LNCaP clone FGC (cell line): ENCODE measurements at places on chromosomes 3 and 15.

- DNase-seq: no peak
Measured at GRCh38 chr15:75307778-75308390, 25.2 kb downstream of the GOLGA6D start.

DNA sequence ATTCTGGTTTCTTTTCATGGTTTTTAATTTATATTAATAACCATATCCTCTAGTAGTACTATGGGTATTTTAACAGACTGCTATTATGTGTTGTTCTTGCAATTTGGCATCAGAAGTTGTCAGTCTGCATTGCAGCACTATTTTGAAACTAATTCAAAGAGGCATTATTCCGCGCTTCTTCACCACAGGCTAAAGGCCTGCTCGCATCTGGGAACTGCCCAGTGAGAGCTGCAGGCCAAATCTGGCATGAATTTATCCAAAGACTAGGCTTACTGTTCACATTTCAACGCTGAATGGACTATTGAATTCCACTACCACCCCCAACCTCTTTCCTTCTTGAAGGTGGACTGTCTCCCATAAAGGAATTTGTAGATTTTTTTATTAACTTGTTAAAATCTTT is 310.4 kb upstream of the NR2F2 start:
- no peak for DNase-seq

DNA sequence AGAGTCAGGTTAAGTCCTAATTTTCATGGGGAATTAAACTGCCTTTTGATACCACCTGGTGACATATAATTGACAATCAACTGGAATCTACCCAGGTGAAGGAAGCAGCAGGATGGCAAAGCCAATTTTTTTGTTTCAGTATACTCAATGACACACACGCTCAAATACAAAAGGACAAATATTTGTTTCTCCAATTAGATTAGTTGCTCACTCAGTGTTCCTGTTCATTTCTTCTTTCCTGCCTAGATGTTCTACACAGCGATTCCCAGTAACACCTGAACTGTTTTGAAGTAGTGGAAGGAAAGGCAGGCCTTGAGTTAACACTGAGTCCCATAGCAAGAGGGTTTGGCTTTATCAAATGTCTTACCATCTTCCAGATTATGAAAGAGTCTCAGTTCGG is 157.5 kb downstream of the PDZRN3 start:
- peak; percentile 22 for DNase-seq

DNA sequence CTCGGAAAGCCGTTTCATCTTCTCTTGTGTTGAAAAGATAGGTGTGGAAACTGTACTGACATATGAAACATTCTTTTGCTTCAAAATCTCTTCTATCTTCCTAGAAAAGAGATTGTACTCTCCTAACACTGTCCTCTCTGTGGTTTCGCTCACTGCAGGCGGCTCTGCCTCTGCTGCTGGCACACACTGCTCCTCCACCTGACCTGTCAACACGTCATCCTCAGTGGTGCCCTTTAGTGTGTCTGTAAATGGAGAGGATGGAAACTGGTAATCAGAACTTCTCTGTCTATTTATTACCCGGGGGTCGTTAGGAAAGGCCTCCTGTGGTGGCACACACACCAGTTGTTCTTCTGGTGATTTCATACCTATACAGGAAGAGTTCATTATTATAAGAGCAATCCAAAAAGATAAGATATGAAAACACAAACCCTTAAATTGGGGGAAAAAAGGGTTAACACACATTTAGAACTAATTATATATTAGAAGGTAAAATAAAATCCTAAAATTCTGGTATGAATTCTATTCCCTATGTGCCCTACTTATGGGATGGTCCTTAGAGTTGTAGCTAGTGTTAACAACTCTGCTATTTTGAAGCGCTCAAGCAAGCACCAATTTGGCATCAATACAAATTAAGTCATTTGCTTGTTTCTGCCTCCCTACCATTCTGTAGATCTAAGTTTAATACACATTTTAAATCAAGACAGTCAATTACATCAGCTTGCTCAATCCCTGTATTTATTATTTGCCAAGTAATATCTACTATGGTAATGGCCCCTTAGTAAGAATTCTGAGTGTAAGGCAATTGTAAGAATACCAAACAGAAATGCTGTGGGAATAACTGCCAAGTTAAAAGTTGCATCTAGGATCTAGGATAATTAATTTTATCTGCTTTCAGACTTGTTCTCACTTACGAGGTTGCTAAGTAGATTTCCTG is 49.2 kb downstream of the TASOR start:
- DNase-seq: no peak

DNA sequence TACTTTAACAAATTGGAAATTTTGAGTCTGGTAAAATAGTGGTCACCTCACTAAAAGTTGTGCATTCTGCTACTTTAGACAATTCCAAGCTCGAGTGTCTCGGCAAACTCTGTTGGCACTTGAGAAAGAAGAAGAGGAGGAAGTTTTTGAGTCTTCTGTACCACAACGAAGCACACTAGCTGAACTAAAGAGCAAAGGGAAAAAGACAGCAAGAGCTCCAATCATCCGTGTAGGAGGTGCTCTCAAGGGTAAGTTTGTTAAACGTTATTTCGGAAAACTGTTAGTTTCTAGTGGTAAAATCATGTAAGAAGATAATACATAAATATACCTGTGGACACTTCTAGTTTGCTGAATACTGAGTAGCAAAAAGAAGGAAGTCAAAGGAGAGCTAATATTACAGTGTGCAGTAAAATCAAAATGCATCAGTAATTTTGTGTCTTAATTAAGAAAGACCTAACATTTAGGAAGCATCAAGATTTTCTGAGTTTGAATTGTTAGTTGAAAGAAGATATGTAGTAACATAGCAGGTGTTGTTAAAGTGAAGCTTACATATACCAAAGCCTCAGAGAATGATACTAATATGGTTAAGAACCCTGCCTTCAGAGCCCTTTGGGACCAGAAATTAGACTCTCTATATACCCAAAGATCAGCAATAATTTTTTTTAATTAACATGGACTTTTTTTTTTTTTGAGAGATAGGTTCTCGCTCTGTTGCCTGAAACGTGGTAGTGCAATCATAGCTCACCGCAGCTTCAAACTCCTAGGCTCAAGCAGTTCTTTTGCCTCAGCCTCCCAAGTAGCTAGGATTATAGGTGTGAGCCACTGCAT is 23.0 kb downstream of the BUB1B start:
- no peak for DNase-seq

DNA sequence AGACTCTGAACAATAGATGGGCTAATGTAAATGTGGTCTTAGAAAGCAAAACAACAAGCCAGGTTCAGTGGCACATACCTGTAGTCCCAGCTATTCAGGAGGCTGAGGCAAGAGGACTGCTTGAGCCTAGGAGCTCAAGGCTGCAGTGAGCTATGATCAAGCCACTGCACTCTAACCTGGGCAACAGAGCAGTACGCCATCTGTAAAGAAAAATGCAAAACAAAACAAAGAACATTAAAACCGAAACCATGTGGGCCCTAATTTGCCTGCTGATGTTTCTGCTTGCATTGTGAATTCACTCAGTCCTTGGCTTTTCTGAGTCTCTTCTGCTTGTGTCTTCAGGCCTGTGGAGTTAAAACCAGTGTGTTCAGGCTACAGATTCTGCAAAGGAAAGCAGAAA is 56.7 kb downstream of the CCNL1 start:
- DNase-seq: no peak

DNA sequence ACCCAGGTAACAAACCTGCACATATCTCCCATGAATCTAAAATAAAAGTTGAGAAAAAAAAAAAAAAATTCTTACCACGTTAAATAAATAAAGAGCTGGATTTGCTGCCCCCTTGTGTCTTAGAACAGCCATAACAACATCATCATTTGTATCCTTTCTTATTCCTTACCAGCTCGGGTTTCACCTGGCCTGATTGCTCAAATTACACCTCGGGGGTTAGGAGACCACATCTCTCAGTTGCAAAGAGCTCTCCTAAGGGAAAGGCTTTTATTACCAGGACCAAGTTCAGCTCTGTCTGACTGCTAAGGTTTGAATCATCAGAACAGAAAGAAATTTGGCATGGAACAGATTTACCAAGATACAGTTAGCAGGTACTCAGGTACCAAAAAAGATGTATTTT is 25.8 kb upstream of the RPL39L start:
- peak; percentile 44 for DNase-seq

GRCh38 chr15:64681424-64682024 is 93.9 kb downstream of the RBPMS2 start:
- DNase-seq: peak; percentile 61

- DNase-seq: no peak
Measured at GRCh38 chr3:159788291-159788690, 200.3 kb upstream of the IL12A start.

GRCh38 chr3:16587681-16588060 is 17.6 kb downstream of the DAZL start:
- DNase-seq: no peak

DNA sequence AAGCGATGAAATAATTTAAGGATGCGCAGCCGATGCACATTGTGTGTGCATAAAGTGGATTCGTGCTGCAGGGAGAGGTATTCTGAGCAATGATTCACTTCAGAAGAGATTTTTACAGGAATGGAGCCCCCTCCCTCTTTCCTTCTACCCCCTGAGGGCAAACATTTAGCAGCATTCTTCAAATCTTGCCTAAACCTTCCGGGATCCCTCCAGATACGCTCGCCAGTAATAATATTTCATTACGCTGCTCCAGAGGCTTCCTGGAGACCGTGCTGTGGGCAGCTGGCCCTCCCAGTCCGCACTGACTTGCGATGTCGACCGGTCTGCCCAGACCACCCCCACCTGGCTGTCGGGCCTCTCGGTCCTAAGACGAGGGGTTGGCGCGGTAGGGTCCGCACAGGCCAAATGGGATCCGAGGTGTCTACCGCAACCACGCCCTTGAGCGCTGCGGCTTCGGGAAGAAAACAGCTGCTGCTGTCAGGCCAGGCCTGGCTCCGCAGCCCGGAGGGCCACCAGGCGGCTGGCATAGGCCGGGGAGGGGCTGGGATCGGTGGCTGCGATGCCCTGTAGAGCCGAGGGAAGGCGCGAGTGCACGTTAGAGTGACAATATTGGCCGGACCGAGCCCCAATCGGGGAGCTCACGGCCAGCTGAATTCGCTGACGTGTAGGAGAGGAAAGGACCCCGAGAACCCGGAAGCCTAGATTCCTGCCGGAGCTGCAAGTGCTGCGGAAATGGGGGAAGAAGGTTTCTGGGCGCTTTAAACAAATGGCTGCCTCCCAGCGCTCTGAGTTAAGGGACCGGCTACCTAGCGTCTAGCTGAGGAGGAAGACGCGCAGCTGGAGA is 14.3 kb downstream of the ZIC4 start:
- no peak for DNase-seq

DNA sequence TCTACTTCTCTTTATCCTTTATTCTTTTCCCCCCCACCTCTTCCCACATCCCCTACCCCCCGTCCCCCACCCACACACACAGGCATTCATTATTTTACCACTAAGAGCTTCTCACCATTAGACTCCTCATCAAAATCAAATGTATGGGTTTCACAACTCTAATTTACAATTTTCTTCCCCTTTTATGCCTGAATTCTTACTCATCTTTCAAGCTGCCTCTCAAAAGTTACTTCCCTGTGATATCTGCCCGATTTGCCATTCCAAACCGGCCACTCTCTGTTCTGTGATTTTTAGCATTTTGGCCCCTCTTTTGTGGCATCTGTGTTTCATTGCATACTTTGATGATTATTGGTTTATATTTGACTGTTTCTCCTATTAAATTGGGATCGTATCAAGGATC is 42.2 kb downstream of the SLC9A9 start:
- no peak for DNase-seq

GRCh38 chr3:38458796-38459498 is 5.3 kb downstream of the ACVR2B start:
- DNase-seq: peak; percentile 59

GRCh38 chr3:148847351-148847750 is 17.7 kb upstream of the CPA3 start:
- DNase-seq: no peak

- DNase-seq: no peak
Measured at GRCh38 chr3:110149763-110150162, 812.4 kb upstream of the DPPA4 start.

DNA sequence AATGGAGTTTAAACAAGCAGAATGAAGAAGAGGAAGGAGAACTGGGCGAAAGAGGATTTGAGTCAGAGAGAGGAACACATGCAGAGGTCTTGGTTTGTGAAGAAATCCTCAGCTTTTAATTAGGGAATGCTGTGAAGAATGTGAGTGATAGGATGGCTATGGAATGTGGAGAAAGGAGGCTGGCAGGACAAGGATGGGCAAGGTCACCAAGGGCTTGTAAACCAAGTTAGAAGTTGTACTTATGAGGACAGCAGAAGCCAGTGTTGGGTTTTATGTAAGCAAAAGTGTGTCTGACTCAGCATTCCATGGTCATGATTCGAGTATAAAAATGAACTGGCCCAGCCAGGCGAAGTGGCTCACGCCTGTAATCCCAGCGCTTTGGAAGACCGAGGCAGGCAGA is 60.0 kb upstream of the IL12A start:
- DNase-seq: no peak

DNA sequence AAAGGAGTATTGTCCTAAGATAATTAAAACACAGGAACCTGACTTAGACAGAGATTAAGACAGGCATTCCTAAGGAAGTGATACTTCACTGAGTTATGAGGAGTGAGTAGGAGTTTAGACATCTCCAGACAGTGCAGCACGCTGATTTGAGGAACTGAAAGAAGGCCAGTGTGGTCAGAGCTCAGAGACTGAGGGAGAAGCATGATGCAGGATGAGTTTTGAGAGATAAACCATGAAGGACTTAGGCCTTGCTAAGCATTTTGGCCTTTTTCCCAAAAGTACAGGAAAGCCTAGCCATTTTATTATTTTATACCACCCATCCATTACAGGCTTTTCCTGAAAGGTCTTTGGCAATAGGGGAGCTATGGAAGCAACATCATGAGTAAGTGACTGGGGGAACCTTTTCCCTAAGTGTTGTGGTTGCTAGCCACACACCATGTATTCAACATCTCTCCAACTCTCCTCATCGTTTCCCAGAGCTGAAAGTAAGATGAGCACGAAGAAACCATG is 375.6 kb upstream of the TPRG1 start:
- no peak for DNase-seq

GRCh38 chr3:134090031-134090430 is 60.3 kb upstream of the SLCO2A1 start:
- no peak for DNase-seq

DNA sequence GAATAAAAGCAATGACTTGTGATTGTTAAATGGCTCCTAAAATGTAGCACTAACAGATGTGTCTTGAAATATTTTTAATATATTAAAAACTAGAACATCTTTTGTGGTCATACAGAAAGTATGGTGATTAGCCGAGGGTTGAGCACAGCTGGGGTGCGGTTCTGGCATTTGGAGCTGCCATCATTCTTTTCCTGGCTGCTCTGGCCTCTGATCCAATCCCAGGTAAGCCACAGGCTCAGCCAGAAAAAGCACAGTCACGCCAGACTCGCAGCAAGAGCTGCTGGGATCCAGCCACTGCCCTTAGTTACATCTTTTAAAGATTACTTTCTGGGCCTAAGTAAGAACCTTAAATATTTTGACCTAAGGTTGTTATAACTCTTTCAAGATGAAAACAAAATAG is 196.8 kb downstream of the PLCL2 start:
- no peak for DNase-seq

- peak; percentile 27 for DNase-seq
Measured at GRCh38 chr3:172461530-172462138, 13.4 kb upstream of the GHSR start.
